GM04504 (cell line): ENCODE measurements at places on chromosomes 7 and 10.

DNA sequence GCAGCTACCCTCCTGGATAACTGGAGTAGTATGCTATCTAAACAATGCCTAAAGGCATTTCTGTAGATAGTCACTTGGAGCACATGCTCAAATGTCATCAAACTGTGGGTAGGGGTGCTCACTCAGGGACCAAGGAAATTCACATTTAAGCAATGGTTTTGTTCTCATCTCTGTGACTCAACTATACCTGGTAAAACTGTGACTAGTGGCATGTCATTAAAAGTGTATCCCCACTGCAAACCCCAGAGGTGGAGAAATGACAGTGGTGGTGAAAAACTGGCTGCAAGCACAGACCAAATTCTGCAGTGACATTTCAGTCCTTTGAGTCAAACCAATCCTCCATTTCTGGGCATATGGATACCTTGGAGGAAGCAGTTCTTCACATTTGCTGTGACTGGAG is 134.2 kb upstream of the EFCAB10 start:
- no peak for DNase-seq

DNA sequence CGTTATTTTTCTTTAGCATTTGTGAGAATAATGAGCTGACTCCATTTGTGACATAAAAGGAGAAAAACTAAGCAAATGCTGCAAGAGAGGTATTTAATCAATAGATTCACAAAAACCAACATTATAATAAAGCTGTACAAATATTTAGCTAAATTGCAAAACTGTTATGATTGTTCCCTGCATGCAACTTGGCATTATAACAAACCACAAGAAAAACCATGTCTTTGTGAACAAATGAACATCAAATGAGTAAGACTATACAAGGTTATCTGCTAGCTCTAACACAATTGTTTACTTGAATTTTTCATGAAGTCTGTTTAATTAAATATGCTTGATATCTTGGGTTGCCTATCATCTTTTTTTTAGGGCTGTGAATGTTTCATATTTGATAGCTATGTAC is 50.8 kb upstream of the PPP1R9A start:
- no peak for DNase-seq

DNA sequence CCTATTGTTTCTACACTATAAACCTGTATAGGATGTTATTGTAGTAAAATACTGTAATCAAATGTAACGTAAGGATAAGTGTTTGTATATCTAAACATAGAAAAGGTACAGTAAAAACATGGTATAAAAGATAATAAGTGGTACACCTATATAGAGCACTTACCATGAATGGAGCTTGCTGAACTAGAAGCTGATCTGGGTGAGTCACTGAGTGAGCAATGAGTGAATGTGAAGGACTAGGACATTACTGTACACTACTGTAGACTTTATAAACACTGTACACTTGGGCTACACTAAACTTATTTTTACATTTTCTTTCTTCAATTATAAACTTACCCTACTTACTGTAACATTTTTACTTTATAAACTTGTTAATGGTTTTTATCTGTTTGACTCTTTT is 732.9 kb upstream of the LRRN3 start:
- no peak for DNase-seq

- no peak for DNase-seq
Observed at GRCh38 chr7:81908220-81908619, 138.4 kb upstream of the HGF start.

GRCh38 chr10:103980288-103980906 is 13.5 kb downstream of the SLK start:
- no peak for DNase-seq

GRCh38 chr10:35685402-35685801 is 43.3 kb upstream of the FZD8 start:
- DNase-seq, result no peak

DNA sequence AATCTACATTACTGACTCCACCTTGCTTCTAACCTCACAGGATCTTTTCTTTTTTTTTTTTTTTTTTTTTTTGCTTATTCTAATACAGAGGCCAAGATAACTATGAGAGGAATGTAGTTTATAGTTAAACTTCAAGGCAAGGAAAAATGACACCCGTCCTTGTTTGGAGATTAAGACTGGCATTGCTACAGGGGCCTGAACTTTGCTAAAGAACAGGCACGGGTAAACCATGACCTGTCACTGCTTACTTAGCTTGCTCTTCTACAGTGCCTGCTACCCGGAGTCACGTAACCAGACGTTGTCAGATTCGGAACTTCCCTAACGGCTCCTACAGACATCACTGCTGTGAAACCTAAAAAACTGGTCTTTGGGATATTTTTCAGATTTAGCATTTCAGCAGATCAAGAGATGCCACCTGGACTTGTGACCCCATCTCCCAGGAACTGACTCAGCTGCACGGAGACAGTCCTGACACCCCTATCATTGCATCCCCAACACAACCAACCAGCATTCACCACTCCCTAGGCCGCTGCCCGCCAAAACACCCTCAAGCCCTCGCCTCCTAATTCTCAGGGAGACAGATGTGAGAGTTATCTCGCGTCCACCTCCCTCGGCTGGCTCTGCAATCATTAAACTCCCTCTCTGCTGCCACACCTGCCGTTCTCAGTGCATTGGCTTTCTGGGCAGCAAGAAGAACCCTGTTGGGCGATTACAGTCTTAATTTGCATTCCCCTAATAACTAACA is 27.5 kb downstream of the MAD1L1 start:
- no peak for DNase-seq

DNA sequence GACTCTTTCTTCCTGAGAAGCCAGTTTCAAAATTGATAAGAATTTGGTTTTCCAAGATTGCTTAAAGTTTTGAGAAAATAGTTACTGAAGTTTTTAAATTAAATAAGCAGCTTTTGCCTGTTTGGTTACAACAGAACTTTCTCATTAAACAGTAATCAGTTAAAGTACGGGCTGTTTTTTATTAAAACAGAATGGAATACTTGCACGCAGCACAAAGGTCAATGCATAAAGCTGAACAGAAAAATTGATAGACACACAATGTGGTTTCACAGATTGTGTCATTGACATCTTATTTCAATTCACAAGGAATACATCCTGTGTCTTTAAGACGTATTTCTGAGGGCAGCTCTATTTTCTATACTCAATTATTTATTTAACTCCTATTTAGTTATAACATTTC is 192.2 kb downstream of the PRKG1 start:
- no peak for DNase-seq

DNA sequence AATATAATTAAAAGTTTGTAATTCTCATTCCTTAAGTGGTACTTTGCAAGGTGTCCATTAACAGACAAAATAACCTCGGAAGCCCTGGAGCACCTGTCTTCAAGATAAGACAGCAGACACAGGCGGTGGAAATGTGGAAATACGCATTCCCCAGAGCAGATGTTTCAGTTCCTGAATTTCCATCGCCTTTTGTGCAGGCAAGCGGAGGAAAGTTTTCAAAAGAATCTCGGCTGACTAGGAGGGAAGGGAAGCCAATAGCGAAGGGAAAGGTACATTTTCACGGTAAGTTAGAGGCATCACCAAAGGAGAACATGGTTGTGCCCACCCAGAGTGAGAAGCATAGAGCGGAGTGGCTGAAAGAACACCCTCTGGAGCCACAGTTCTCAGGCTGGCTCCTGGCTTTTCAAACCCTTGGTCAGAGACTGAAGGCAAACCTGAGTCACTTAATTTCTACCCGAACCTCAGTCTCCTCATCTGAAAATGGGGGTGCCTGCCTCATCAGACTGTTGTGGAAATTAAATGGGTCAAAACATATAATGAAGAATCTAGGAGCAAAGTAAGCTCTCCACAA is 13.6 kb downstream of the CPA1 start:
- DNase-seq, result no peak

DNA sequence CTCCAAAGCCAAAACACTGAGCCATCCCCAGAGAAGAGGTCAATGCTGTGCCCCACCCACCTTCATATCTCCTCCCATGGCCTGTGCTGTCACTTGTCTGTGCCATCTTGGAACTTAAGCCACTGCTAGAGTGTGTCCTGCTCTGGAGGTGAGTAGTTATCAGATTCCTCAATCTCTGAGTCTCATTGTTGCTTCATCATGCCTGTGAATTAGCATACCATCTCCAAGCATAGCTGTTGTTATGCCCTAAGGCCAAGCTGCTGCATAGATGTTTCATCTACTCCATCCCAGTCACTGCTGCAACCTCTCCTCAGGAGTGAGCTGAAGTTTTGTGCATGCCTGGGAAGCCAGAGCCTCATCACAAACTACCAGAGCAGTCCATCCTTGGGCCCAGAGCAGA is 349.0 kb downstream of the ZWINT start:
- no peak for DNase-seq

GRCh38 chr10:36349445-36350078 is 707.5 kb upstream of the FZD8 start:
- peak; percentile 23 for DNase-seq

GRCh38 chr10:70048030-70048723 is 4.5 kb upstream of the MACROH2A2 start:
- no peak for DNase-seq

DNA sequence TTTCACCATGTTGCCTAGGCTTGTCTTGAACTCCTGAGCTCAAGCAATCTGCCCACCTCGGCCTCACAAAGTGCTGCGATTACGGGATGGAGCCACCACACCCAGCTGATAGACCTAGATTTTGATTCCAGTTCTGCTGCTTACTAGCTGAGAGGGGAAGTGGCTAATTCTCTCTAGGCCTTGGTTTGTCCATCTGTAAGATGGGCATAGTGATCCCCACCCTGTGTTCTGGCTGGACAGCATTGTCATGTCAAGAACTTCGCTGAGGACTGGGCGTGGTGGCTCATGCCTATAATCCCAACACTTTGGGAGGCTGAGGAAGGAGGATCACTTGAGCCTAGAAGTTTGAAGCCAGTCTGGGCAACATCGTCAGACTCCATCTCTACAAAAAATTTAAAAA is 17.4 kb upstream of the CCL24 start:
- no peak for DNase-seq

GRCh38 chr7:19015098-19015497 is 102.3 kb downstream of the TWIST1 start:
- DNase-seq, result no peak

GRCh38 chr10:88253622-88254021 is 329.5 kb downstream of the RNLS start:
- DNase-seq, result no peak

DNA sequence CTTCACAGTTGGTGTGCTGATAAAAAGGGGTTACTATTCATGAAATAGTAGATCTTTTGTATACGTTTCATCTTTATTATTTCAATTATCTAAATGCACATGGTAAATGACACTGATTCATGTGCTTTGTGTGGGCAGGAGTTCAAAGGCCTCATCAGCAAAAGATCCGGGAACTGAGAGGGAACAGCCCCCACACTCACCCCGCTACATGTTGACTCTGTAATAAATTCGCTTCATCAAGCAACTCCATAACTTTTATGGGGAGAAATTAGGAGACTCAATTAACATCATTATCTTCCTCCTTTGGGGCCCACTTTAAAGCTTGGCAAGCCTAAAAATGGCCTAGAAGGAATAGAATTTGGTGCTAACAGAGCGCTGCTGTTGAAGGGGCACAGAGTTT is 250.7 kb upstream of the BMPER start:
- DNase-seq, result no peak

- DNase-seq, result no peak
Observed at GRCh38 chr10:71632896-71633600, 86.5 kb downstream of the C10orf105 start.

- no peak for DNase-seq
Observed at GRCh38 chr7:2214636-2215035, 18.1 kb downstream of the MAD1L1 start.

GRCh38 chr10:99958806-99959205 is 50.9 kb downstream of the DNMBP start:
- no peak for DNase-seq

DNA sequence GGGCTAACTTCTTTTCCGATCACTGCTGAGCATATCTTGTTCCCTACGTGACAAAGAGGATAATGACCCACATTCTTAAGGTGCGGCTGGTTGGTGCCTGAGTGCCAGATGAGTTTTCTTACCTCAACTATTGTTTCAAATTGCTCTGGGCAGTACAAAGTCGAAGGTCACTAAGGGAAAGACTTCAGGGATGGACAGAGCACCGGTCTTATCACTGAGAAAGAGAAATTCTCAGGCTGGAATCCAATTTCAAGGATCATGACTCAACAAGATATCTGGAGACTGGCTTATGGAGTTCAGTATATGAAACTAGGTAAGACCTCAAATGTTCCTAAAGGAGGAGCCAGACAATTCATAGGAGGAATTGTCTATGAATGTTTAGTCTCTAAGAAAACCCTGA is 780.3 kb downstream of the SUGCT start:
- DNase-seq, result no peak

- no peak for DNase-seq
Observed at GRCh38 chr7:122556219-122556618, 142.7 kb downstream of the RNF133 start.

DNA sequence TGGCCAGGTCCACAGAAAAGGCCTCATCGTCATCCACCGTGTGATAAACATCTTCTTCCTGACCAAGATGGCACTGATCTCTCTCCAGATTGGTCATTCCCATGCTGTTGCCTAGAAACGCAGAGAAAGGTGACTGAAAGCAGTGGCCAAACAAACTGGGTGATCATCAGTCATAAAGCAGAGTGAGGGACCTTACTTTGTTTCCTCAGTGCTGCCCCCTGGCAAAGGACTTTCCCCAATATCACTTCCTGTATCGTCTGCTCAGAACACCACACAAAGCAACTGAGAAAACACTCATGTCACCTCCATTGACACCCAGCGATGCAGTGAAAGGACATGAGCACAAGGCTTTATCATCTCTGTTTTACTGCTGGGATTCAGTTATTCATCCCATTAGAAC is 40.0 kb upstream of the TM9SF3 start:
- DNase-seq, result no peak

- DNase-seq, result peak; percentile 71
Observed at GRCh38 chr10:24465891-24466818, 257.2 kb downstream of the KIAA1217 start.

- DNase-seq, result no peak
Observed at GRCh38 chr7:46775020-46775419, 806.9 kb downstream of the TNS3 start.

- DNase-seq, result peak; percentile 93
Observed at GRCh38 chr7:471866-472639, 47.6 kb downstream of the PDGFA start.

GRCh38 chr7:98810153-98810802 is 59.5 kb downstream of the TMEM130 start:
- DNase-seq, result no peak

GRCh38 chr10:119135513-119135881 is 30.0 kb downstream of the SFXN4 start:
- DNase-seq, result no peak

GRCh38 chr7:1045069-1046063 is 1.0 kb downstream of the GPR146 start:
- no peak for DNase-seq

DNA sequence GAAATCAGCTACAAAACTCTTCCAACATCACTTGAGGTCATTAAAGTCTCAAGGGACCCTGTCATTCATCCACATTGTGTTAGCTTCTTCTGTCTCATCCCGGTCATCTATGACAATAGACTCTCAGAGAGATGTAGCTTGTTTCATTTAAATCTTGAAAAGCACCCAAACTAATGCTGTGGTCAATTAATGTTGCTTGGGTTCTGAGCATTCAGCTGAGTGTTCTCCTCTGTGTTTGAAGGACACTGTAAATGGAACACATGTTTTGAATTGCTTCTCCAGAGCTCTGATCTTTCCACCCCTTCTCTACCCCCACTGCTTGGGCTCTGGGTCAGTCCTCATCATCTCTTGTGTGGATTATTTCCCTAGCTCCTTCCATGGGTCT is 19.6 kb upstream of the ADD3 start:
- no peak for DNase-seq
